Activated CD4-positive, alpha-beta T cell treated with anti-CD3 and anti-CD28 coated beads, Interleukin-2, amount 10 ng/mL, durations not matched to agents 7 days and 5 days (primary cell): ENCODE measurements at places on chromosomes 5 and 9. TPM values are rescaled to one million over a fixed set of nuclear protein-coding genes. Genes with fewer than 3 reads are reported as not detected.

Gene ARRDC3
- total RNA-seq: 35.0 TPM

Gene SPINK13
- total RNA-seq: not detected

Gene GPR151
- total RNA-seq: not detected

Gene SLC46A2
- not detected for total RNA-seq

Gene RMI1
- 27.8 TPM for total RNA-seq

Gene SMIM33
- 1.1 TPM for total RNA-seq
